GM18507 (cell line): ENCODE measurements at places on chromosomes 16 and 17.
A peak's percentile ranks its signal among the peaks of the same experiment; 100 is the strongest.

DNA sequence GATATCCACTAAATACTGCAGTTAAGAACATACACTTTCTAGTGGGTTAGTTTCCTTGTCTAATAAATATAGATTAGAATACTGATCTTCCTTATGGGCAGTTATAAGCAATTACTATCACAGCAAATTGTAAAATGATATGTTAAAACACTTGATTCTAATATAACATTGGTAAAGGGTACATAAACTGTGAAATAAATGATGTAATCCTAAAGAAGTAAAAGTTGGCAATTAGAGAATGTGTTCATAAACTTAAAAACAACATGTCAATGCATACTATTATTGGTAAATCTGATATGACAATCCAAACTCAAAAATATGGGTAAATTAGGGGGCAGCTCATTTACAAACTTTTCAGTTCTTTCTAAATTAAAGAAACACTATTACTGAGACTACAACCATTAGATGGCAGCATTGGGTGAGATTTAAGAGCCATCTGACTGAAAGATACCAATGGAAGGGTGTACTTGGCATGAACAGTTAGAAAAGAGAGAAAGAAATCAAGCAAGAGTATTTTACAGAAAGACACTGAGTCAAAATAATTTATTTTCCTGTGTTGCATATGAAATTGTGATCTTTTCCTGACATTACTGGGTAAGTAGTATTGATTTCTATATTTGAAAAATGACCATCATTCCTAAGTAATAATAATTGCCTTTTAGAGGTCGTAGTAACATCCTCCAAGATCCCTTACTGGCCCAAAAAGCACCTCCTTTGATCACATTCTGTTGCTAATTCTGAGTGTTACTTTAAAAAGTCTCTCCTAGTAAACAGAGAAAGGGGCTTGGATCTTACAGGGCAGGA, 119.6 kb downstream of the SPAG9 start:
- DNase-seq = peak; percentile 30

DNA sequence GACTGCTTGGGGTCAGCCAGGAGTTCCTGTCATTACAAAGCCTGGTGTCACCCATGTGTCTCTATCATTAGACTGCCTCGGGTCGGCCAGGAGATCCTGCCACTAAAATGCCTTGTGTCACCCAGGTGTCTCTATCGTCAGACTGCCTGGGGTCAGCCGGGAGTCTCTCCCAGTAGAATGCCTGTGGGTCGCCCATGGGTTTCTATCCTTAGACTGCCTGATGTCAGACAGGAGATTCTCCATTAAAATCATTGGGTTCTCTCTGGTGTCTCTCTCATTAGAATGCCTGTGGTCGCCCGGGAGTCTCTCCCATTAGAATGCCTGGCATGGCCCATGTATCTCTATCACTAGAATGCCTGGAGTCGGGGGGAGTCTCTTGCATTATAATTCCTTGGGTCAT, 2231.0 kb downstream of the TP53TG3F start:
- no peak for DNase-seq

GRCh38 chr17:3656353-3656752, 12.0 kb downstream of the TAX1BP3 start:
- no peak for DNase-seq

DNA sequence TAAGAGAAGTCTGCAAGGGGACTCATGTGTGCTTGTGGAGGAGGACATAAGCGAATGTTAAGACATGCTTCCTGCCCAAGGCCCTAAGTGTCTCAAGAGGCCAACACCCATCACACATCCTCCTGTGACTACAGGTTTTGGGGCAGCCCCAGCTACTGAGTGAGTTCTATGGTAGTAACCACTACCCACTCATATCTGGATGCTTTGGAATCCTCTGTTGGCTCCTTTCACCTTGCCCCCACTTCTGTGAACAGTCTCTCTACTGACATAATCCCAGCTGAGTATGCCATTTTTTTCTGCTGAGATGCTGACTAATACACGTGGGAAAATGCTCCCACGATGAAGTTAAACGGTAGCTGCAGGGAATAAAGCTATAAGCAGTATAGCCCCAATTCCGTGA, 153.5 kb downstream of the VPS53 start:
- DNase-seq = no peak

- DNase-seq = no peak
These were observed 389.5 kb downstream of the KCNJ2 start for GRCh38 chr17:70558821-70559220.

DNA sequence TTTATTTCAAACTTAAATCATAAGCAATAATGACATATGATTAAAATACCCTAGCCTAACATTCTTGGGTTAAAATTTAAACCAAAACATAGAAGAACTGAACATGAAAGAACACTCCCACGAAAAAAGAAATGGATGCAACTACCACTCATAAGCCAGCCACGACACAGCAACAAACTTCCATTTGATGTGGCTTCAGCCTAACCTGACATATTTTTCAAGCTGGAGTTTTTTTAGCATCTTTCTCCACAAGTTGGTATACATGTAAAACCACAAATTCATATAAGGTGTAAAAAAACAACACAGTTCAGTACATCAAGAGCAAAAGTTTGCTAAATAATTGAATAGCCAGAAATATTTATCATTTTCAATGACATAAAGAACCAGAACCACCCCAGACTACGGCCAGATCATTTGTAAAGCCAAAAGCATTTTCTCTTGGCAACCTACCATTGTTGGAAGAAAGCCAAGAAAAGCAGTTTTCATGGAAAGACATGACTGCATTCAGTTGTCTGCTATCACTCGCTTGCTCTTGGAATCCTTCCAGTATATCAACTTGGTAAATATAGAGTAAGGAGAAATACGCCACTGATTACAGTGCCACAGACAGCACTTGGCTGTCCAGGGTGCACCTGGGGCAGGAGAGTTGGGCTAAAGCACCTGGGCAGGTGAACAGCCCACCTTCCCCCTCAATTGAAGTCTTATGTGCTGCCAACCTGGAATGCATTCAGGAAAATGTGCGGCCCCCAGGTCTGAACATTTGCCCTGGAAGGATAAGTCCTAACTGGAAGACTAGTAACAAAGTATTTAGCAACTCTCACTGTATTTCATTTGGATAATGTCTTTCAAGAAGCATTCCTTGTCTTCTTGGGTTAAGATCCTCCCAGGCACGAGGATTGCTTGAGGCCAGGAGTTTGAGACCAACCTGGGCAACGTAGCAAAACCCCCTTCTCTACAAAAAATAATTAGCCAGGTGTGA, 60.5 kb downstream of the CREBBP start:
- no peak for DNase-seq

DNA sequence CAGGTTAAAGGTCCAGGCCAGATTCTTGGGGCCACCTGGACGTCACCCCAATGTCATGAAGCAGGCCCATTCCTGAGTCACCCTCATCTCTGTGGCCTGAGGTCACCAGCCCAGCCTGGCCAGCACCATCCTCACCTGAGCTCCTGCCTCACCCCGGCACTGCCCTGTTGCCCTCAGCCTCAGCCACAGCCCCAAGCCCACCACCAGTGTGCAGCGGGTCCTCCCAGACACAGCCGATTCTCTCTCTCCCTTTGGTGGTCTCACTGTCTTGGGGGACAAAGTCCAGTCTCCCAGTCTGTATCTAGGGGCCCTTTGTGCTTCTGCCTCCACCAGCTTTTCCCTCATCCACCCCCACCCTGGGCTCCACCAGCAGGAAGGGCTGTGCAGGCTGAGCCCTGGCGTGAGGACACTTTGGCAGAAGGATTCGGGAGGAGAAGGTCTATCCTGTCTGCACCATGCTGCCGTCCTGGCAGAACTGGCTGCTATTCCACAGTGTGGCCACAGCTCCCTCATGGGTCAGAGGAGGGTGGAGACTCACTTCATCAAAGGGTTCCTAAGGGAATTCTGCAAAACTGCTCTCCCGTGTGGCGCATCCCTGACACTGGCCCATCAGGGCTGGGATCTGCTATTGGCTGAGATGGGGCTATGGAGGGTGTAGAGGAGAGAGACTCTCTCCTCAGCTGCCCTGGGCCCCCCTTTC, 64.3 kb downstream of the PRMT7 start:
- no peak for DNase-seq

DNA sequence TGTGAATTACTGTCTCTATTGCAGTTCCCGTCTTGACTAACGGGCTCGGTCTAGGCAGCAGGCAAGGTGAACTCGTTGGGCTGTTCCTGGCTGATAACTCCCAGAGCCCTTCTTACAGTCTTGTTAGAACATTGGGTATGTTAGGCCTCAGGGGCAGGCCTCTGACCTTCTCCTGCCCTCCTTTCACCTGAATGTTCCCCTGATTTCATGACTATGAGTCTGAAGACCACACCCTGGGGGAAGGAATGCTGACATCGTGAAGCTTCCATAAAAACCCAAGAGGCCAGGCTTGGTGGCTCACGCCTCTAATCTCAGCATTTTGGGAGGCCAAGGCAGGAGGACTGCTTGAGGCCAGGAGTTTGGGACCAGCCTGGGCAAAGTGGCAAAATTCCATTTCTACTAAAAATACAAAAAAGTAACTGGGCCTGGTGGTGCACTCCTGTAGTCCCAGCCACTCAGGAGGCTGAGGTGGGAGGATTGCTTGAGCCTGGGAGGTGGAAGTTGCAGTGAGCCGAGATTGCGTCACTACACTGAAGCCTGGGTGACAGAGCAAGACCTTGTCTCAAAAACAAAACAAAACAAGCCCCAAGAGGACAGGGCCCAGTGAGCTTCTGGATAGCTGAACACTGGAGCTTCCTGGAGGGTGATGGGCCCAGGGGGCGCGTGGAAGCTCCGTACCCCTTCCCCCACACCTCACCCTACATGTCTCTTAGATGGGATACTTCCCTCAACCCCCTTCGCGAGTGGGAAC, 47.8 kb upstream of the FBXO47 start:
- no peak for DNase-seq

DNA sequence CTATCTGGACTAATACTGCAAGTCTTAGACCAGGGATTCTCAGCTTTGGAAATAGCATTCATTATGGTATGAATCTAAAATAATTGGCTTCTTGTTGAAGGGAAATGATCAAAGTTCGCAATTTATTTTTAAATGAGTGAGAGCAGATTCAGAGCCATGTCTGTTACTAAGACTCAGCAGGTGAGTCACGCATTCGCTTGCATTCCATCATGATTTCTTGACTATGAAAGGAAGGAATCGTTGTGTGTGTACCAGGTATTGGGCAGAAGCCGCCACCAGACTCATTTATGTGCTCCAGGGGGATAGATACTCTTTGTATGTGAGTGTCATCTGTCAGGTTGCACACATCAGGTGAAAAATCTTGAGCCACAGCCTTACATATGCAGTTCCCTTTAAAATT, 10.8 kb downstream of the GSG1L2 start:
- DNase-seq = no peak

DNA sequence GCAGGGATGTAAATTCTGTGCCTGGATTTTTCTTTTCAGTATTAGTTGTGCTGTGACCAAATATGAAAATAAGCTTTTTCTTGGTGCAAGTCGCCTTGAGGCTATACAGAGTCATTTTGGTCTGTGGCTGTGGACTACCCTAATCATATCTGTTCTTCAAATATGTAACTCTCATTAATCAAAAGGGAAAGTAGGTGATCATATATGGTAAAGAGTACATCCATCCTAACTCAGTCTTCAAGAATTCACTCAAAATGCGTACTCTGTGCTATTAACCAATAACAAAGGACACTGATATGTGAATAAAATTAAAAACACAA, 2.6 kb downstream of the CPD start:
- no peak for DNase-seq

GRCh38 chr17:14760212-14760611, 459.3 kb downstream of the HS3ST3B1 start:
- no peak for DNase-seq

- DNase-seq = no peak
These were observed 102.2 kb downstream of the CDK5R1 start for GRCh38 chr17:32588982-32589381.

- no peak for DNase-seq
These were observed 184.4 kb downstream of the MAF start for GRCh38 chr16:79415983-79416640.
